GM19239 (cell line): ENCODE measurements at places on chromosomes 1 and 21.

DNA sequence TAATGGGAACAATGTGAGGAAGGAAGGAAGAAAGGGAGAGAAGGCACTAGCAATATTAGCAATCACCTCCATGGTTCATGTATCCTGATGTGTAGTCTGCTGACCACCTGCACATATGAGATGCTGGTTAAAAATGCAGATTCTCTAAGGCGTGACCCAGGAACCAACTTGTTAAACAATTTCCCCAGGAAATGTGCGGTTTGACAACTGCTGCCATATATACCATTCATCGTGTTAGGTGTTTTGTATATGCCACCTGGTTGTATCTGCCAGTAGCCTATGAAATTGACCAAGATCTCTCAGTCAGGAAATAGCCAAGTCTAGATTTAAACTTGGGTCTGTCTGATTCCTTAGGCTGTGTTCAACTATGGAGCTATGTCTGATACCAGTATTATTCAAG lies 4.1 kb downstream of the SEMA4A start:
- no peak for DNase-seq

DNA sequence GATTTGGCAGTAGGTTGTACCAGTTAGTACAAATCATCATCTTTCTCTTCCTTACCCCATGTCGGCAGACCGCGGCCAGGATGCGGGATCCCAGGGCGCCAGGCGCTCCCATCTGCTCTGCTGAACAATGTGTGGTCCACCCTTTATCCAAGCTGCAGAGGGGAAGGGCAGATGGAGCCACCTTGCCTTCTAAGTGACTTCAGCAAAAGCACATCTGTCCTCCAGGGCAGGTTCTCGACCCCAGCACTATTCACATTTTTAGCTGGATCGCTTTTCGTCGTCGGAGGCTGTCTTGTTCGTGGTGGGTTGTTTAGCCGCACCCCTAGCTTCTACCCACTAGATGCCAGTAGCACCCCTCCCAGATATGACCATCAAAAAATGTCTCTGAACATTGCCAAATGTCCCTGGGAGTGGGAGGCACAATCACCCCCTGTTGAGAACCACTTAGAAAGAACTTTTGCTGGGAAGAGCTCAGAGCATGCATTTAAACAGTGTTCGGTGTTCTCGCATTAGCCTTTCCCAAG lies 58.1 kb upstream of the SIM2 start:
- no peak for DNase-seq

DNA sequence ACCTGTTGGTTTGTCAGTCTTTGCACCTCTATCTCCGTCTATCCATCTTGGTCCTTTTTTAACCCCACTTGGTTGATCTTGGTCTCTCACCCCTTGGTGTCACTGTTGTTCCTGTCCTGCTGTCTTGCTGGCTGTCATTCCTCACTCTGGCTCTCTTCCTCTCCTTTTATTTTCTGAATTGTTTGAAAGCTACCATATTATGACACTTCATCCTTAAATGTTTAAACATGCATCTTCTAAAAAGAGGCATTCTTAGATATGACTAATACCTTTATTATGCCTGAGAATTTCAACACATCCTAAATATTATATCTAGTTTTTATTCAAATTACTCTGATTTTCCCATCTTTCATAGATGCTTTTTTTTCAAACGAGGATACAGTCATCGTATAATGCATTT lies 37.0 kb downstream of the BACH1 start:
- DNase-seq: no peak

- DNase-seq: no peak
These were observed 191.1 kb downstream of the TNR start for GRCh38 chr1:175552306-175552705.

GRCh38 chr1:202599669-202600431 lies 110.4 kb downstream of the SYT2 start:
- peak; percentile 58 for DNase-seq

GRCh38 chr21:42397746-42398394 lies 2.0 kb upstream of the TMPRSS3 start:
- DNase-seq: no peak

- no peak for DNase-seq
These were observed 3.3 kb upstream of the CD1B start for GRCh38 chr1:158334526-158335212.

DNA sequence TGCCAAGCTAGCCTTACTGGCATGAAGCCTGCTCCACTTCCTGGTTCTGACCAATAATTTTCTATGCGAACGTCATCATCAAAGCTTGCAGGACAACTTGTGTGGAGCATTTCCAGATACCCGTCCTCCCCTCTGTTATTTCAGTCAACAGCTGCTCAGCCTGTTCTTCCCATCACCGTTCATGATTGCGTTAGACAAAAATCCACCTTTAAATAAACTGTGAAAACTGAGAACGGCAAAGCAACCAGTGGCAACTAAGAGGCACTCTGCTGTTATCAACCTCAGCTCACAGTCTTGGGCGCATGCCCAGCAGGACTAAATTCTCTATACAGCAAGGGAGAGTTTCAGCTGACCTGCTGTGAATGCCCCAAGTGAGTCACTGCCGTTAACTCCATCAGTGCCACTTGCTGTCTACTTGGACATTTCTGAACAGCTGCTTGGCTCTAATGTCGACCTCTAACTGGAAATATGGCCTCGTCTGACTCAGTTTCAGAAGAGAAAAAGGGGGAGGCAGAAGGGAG lies 207.4 kb upstream of the RUNX1 start:
- DNase-seq: no peak

DNA sequence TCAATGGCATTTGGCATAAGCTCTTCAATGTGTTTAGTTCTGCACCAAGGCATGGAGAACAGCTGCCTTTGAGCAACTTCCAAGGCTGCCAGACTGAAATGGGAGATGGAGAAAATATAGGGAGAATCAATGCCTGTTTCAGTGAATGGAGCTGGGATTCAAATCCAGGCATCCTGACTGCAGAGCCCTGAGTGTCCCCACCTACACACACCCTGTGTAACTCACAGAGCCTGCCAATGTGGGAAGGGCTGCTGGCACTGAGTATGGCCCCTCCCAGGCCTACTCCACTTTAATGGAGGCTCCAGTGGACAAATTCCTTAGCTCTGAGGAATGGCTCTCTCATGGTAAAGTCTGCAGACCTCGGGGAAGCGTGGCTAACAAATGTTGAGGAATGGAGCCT lies 145.6 kb upstream of the TNR start:
- no peak for DNase-seq

DNA sequence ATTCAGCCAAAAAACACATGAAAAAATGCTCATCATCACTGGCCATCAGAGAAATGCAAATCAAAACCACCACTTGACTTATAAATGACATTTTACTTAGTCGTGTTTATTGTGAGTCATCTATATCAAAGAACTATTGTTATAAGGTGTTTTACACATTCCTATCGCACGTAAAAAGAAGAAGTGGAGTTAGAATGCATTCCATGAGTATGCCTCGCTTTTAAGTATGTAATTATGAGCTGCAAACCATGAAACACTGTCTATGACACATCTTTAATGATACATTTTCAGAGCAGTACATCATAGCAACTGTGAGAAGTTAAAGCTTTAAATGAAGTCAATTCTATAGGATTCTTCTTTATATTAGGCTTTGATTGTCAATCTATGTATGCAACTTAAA lies 614.3 kb upstream of the ADAMTS5 start:
- no peak for DNase-seq

DNA sequence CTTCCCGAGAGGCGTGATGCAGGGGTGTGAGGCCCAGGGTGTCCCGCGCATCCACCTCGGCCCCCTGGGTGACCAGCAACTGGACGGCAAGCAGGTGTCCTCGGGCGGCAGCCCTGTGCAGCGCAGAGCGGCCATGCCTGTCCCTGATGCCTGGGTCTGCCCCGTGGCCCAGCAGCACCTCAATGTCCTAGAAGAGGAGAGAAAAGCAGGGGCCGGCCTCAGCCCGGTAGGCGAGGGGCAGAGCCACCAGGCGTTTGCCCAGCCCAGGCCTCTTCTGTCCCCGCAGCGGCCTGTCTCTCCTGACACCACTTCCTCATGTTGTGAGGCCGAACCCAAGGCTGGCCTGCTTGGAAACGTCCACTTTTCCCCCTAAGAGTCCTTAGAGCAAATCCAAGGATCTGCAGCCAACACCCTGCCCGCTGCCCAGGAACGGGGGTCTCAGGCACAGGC lies 1.7 kb downstream of the ANKRD65 start:
- DNase-seq: peak; percentile 26

- DNase-seq: no peak
These were observed 2.5 kb downstream of the FRRS1 start for GRCh38 chr1:99763956-99764355.

DNA sequence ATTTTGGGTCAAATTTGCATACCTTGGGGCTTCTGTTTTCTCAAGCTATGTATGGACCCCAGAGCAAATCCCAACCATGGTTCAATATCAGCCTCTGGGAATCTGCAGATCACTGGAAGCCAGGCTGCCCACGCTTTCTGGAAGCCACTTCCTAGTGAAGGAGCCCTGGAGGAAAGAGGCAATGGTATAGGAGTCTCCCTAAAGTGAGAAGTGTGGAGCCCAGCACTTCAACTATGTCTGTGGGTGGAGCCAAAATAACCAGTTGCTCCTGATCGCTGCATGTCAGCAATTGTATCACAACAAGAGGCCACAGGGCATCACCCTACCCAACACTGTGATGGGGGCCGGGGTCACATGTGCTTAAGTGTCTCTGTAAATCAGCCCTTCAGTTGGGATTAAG lies 26.9 kb downstream of the ETS2 start:
- DNase-seq: no peak

- no peak for DNase-seq
These were observed 6.9 kb downstream of the PLPP3 start for GRCh38 chr1:56572334-56573050.

DNA sequence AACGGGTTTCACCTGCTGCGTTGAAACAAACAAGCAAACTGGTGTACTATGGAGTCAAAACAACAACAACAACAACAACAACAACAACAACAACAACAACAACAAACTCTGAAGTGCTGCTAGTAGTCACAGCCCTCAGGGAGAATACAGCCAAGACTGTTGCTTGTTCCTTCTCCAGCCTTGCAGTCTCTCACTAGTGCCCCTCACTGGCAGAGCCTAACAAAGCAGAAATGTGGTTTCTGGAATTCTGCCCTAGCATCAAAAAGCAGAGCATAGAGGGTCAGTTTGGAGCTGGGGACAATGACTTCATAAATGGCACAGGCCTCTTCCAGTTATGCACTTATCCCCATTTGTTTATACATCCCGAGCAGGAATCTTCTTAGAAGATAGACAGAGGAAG lies 187.4 kb downstream of the KCNK2 start:
- DNase-seq: no peak

GRCh38 chr1:218482683-218483082 lies 137.5 kb downstream of the TGFB2 start:
- DNase-seq: no peak

DNA sequence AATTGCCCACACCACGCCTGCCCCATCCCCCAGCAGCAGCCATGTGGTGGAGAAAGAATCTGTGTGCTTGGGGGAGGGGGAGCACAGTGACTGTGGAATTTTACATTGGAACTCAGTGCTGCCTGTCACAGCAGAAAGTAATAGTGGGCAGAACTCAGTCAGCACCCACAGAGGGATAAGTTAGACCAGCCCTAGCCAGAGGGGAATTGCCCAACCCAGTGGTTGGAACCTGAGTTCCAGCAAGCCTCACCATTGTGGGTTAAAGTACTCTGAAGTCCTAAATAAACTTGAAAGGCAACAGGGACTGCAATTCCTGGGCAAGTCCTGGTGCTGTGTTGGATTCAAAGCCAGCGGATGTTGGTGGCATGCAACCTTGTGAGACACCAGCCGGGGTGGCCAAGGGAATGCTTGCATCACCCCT lies 88.8 kb downstream of the MRPL39 start:
- DNase-seq: no peak

GRCh38 chr1:117826540-117827078 lies 102.8 kb downstream of the GDAP2 start:
- DNase-seq: no peak

- DNase-seq: no peak
These were observed 57.4 kb upstream of the MTF2 start for GRCh38 chr1:93021539-93022134.

DNA sequence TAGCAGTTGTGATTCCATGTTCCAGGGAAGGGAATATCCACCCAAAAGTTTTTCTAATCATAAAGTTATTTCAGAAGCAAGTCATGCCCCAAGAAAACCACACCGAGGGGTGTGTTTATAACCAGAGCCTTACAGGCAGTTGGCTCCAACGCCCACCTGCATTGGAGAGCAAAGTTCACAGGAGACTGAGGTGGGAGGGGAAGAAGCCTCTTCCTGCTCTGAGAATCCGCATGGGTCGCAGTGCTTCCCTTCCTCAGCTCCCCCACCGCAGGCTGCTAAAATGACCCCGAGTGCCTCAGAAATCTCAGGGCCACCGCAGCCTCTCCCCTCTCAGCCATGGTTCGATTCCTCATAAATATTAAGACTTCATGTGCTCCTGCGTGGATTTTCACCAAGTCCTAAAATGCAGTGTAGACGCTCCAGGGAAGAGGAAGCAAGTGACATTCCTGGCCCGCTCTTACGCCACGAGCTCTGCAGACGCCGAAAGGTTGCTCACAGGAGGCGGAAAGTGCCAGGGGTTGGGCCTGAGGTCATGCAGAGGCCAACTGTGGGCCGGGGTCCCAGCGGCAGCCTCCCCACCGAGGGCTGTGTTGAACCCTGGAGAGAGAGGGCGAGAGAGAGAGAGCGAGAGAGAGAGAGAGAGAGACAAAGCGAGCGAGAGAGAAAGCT lies 13.4 kb upstream of the SPSB1 start:
- DNase-seq: no peak

DNA sequence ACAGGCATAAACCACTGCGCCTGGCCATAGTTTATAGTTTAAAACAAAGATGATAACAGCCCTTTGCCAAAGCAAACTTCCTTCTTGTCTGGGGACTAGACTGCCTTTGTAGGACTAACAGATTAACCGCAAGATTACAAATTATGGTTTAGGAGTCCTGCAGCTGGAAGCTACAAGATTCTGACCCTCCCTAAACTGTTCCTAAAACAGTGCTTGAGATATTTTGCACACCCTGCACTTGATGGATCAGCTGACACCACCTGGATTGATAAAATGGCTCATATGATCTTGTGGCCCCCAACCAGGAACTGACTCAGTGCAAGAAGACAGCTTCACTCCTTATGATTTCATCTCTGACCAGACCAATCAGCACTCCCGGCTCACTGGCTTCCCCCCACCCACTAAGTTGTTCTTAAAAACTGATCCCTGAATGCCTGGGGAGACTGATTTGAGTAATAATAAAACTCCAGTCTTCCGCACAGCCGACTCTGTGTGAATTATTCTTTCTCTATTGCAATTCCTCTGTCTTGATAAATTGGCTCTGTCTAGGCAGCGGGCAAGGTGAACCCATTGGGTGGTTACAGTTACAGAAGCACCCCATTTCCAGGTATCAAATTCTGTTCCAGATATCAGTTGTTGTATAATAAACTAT lies 13.8 kb upstream of the RNF11 start:
- DNase-seq: no peak

DNA sequence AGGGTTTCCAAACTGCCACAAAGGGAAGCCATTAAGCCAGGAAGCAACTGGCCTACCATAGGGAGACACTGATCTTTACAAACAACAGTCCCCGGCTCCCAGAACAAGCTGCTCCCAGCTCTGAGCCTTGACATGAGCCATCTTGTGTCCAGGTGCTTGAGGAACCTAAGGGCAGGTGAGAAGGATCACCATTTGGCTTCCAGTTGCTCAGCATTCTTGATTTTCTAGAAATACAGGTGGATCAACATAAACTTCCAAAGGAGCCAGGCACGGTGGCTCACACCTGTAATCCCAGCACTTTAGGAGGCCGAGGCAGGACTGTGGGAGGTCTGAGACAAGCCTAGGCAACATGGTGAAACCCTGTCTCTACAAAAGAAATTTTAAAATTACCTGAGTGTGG lies 21.6 kb downstream of the ZBTB17 start:
- no peak for DNase-seq
